ENCODE measurements at places on chromosomes 11 and 22.

DNA sequence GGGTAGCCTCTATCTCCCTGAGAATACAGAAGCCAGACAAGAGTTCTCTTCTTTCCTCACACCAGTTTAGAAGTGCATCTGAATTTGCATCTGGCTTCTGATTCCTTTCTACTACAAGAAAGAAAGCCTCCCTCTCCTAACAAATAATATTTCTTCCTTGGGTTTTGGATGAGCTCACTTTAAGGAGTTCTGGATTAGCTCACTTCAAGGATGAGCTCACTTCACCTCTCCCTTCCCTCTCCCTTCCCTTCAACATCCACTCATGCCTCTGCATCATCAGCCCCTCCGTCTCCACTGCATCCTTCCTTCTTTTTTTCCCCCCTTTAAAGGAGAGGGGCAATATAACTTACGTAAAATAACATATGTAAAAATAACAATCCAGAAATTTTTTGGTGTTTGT is 1.6 kb upstream of the MTNR1B start:
- no peak for DNase-seq

DNA sequence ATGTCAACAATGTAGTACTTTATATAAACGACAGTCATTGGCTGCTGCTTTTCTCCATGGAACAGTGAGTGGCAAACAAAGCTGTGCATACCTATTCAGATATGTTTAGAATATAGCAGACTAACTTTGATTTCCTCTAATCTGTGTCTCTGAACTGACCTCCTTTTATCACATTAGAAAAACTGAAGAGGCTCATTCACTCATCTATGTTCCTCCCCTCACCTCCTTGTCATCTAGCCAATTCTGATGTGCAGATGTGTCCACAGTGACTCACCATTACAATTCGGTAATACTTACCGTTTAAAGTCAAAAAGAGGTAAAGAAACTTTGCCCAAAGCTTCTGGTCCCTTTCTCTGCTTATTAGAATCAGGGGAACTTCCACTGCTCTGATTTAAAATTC is 51.5 kb upstream of the RPS13 start:
- DNase-seq: no peak

- no peak for DNase-seq
Measured at GRCh38 chr11:24598641-24599040, 101.8 kb downstream of the LUZP2 start.

DNA sequence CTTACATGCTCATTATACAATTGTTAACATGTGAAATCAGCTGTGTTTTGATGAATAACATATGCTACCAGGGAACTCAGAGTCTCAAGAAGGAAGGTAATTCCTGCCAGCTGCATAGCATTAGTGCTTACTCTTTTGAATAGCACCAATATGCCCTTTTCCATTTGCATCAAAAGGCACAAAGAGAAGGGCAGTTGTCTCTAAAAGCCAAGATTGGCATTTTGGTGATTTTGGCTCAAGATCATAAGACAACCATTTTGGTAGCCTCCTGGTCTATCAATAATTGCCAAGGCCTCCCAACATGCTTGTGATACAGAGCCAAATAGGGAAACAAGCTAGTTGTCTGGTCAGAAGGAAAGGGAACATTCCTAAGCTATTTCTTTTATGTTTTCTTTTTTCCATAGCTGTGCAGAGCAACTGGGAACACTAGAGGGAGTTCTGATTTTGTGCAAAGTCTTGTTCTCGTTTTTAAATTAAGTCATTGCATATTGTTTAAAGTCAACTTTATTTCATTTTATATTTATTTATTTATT is 416.7 kb upstream of the CHORDC1 start:
- no peak for DNase-seq

DNA sequence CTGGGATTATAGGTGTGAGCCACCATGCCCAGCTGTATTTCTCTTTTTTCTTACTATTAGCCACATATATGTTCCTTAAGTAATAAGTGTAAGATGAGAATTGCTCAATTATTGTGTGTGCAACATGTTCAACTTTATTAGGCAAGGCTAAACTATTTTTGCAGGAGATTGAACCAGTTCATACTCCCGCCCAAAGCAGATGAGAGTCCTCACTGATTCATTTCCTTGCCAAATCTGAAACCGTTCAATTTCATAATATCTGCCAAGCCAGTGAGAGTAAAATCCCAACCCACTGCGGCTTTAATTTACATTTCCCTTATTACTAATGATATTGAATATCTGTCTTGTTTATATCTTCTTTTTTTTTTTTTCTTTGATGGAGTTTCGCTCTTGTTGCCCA is 48.4 kb downstream of the KCNJ4 start:
- DNase-seq: no peak

- DNase-seq: no peak
Measured at GRCh38 chr11:69344570-69345145, 50.7 kb downstream of the MYEOV start.

DNA sequence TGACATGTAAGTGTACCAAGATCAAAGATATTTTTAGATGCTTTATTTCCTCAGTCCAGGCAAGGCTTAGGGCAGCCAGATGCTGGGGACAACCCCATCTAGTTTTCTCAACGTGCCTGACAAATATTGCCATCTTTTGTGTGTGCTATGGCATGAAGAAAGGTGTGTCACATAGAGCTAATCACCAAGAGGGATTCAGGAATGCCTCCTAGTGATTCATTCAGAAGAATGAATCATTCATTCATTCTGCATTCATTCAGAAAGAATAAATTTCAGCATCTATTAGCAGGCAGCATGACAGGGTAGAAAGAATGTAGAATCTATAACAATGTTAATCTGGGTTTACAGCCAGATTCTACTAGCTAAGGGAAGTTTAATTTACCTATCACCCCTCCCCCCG is 75.4 kb upstream of the LRRC4C start:
- no peak for DNase-seq

DNA sequence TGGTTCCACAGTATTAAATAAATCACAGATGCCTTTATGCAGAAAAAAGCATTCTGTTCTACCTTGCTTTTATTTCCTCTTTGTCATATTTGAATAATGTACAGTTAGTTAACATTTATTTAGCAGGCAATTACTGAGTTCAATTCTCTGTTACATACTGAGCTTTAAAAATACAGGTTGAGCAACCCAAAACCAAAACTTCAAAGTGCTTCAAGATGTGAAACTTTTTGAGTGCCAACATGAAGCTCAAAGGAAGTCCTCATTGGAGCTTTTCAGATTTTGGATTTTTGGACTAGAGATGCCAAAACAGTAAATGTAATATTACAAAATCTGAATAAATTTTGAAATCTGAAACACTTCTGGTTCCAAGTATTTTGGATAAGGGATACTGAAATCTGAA is 54.1 kb downstream of the PDHX start:
- no peak for DNase-seq

DNA sequence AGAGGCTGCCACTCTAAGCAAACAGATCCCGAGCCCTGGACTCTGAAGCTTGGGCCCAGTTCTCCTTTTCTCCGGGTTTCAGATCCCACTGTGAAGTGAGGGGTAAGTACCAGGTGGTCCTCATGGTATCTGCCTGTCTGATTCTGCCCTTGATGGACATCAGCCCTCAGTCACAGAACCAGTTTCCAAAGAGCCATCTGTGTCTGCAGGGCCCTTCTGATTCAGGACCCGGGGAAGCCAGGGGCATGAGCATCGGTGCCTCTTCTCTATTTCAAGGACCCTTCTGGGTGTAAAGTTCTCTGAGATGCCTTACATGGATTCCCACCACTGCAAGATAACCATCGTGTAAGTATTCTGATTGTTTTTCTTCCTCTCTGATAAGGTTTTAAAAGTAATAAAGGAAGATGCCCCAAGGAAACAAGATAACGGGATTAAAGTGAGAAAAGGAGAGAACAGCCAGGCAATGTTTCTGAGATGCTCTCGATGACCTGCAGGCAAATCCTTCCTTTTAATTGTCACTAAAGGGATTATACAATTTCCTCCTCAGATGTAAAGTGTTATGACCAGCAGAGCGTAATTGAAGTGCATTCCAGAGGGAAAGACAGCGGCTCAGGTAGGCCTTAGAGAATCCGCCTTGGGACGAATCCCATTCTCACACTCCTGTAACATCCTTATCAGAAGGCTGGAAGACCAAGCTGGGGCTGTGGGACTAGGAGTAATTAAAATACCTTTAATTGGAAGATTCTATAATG is 924.3 kb downstream of the TBC1D22A start:
- DNase-seq: no peak

GRCh38 chr11:24521601-24522000 is 24.7 kb downstream of the LUZP2 start:
- no peak for DNase-seq

DNA sequence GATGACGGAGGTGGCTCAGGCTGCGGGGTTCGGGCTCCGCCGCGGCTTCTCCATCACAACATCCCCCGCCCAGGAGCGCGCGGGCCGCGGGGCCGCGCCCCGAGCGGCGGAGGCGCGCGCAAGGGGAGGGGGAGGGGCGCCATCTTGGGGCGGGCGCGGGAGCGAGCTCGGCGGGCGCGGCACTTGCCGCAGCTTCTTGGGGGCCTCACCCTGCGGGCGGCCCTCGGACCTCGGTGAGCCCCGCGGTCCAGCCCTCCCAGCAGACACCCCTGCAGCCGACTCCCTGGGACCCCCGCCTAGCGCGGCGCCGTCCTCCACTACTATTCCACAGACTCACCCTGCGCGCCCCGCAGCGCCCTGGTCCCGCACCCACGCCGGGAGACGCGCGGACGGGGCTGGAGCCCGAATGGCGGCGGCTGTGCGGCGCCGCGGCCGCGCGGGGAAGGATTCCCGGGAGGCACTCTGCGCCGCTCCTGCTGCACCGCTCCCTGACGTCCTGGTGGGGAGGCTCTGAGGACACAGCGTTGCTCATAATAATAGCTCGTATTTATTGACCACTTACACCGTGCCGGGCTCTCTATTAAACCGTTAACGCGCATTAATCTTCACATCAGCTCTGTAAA is at the start of gene APBB1:
TSS of gene APBB1 (minus strand) at position 86 of the 623 bp plus-strand sequence. CDS start 7,747 bp downstream, outside the sequence.
- peak; percentile 64 for DNase-seq

- DNase-seq: no peak
Measured at GRCh38 chr11:74770456-74770855, 21.8 kb downstream of the RNF169 start.

DNA sequence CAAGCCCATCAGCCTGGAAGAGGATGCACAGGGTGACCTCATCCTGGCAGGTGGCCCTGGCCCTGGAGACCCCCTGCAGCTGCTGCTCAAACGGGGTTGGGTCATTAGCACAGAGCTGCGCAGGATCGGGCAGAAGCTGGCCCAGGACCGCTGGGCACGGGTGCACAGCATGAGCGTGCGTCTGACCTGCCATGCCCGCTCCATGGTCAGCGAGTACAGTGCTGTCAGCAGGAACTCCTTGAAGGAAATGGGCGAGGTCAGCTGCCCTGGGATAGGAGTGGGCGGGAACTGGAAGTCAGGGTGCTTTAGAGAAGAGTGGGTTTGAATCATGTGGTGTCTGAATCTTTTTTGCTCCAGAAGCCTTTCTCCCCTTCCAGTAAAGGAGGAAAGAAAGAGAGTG is 61.1 kb downstream of the INSC start:
- DNase-seq: no peak

- DNase-seq: no peak
Measured at GRCh38 chr11:78147807-78148206, 8.4 kb upstream of the ALG8 start.

GRCh38 chr11:132589791-132590190 is 942.5 kb downstream of the OPCML start:
- DNase-seq: no peak

DNA sequence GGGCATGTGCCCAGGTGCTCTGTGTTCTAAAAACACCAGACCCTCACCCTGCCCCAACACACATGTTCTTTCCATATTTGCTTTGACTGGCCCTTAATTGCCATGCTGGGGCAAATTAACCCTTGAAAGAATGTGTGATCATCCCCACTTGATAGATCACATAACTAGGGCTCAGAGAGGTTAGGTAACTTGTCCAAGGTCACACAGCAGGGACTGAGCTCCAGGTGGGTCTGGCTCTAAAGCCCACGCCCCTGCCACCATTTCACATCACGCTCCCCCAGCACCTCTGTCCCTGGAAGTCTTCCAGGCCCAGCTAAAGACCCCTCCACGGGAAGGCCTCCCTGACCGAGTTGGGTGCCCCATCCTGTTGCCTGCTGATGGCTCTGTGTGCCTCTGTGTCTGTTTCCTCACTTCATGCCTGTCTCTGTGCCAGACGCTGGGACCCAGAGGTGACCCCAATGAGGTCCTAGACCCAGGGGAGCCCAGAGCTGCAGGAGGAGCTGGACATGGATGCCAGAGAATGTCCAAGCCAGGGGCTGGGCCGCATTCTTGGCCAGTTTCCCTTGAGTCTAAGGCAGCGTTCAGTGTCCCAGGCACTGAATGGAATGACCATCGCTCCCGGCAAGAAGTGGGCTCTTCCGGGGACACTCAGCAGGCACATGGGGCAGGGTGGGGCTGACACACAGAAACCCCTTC is 79.7 kb downstream of the MYO7A start:
- DNase-seq: no peak

DNA sequence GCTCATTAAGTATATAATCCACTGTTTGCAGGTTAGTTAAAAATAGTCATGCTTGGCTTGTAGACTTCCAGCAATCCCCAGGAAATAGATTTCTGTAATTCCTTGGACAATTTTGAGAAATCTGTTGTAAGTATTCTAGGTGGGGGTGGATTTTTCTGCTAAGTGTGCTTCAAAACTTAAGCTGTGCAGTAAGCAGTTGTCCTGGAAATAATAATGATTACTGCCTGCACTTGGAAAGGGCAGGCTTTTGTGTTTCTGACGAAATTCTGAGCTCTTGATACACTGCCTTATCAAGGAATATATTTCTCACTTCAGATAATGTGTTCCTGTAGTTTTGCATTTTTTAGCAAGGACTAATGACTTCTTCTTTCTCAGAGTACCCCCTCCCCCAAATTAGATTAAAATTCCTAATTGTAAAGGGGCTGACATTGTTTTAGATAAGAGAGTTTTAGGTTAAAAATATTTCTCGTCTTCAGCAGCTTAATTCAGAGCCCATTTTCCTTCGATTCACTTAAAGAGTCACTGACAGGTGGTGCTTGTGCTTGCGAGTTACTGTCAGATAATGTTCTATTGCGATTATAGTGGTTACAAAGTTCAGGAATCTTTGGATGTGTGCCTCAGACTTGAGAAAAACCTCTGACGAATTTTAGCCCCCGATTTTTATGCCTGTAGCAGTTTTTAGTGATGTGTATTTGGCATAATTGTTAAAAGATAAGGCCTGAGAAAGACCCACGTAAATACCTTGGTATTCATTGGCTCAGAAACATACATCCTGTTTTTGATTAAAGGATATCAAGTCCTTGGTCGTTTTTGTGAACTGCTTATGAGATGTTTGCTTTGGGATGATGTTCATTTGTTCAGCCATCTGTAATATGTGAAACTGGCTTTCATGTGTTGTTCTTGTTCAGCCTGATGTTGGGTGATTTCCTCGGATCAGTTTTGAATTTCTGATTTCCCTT is 120.5 kb downstream of the HIPK3 start:
- DNase-seq: no peak
